GM23248 (cell line): ENCODE measurements at places on chromosomes 12 and 14. TPM values are rescaled to one million over a fixed set of nuclear protein-coding genes. Genes with fewer than 3 reads are reported as not detected.
A peak's percentile ranks its signal among the peaks of the same experiment; 100 is the strongest.

DNA sequence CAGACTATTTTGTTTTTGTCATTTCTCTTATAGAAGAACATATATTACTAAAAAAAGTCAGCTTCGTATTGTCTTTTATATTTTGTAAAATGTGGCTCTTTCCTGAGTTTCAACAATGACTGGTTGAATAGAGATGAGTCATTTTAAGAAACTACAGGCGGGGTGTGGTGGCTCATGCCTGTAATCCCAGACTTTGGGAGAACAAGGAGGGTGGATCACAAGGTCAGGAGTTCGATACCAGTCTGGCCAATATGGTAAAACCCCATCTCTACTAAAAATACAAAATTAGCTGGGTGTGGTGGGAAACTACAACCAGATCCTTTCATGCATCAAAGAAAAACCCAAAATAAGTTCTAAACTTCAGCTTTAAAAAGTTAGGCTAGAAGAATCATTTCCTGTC is 28.8 kb downstream of the HECTD4 start:
- peak; percentile 49 for DNase-seq

- peak; percentile 81 for DNase-seq
Observed at GRCh38 chr12:115351514-115352077, 667.6 kb upstream of the TBX3 start.

Gene RTN1
- total RNA-seq, result not detected in 2 replicates

Gene P2RX4
- 27.9 and 52.0 TPM in 2 replicates for total RNA-seq

DNA sequence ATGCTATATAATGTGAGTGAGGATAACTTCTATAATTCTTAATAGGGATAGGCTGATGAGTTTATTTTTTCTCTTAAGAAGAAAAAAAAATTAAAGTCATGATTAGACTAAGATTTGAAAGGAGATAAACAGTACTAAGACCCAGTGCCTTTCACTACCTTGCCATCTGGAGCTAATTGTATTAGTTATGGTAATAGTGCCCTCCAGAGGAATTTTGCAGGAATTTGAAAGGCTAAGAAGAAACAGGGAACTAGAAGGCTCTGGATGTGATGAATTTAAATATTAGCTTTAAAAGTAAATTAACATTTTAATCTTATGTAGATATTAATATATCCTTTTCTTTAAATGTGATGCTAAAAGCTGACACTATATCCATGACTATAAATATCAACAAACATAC is 36.6 kb upstream of the PIK3C2G start:
- peak; percentile 68 for DNase-seq
